ENCODE measurements at places on chromosomes 12 and 14.

GRCh38 chr14:89283327-89284060 is 133.5 kb downstream of the FOXN3 start:
- DNase-seq, result no peak

- no peak for DNase-seq
Observed at GRCh38 chr12:65325183-65325582, 46.7 kb downstream of the MSRB3 start.

DNA sequence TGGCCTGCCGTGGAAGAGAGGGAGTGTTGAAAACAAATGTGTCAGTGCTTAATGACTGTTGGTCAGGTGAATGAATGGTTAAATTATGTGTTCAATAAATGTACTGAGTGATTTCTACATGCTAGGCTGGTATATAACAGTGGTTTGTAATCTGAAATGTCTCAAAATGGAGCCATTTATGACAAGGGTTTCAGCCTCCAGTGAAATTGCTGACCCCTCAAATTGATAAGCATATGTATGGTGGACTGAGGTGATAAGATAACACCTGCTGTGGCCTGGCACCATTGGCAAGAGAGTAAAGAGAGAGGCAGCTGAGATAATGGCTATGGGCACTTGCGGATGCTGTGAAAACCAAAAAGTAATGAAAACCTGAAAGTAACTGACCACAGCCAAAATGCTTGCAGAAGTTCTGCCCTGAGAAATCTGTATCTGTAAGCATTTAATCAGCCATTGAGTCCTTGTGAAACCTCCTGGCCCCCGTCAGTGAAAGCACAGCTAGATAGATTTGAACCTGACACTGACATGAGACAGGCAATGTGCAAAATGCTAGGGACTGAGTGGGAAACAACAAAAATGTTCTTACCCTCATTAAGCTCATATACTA is 1.4 kb upstream of the BCAT1 start:
- DNase-seq, result no peak

DNA sequence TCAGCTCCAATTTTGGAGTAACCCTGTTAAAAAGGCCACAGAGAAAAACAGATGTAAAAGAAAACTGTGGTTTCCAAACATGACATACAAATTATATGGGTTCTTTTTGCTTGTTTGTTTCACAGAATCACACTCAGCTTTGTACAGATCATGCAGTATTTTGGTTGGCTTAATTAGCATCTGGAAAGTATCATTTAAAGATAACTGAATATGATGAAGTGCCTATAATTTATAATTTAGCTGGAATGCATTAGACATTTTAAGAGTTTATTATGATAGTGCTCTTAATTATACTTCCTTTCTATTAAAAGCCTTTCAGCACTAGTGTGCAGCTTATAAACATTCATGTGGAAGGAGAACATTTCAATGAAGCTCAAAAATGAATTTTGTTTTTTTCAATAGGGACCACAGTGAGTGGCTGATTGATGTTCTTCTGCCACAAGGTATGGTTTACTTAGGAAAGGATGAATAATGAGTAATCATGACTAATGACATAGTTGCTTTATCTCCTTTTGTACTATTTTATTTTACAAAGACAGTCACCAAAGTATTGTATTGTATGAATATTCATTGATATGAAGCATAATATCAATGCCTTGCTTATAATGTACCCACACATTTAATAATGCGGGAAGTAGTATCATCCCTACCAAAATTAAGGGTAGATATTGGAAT is 98.3 kb downstream of the UNC79 start:
- DNase-seq, result no peak

DNA sequence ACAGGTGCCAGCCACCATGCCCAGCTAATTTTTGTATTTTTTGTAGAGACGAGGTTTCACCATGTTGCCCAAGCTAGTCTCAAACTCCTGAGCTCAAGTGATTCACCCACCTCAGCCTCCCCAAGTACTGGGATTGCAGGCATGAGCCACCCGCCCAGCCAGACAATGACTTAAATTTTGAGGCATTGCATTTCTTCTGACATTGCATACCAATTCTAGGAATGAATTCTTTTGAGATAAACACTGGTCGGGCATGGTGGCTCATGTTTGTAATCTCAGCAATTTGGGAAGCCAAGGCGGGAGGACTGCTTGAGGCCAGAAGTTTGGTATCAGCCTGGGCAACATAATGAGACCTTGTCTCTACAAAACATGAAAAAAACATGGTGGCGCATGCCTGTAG is 2.5 kb upstream of the CELA1 start:
- peak; percentile 59 for DNase-seq

- DNase-seq, result peak; percentile 26
Observed at GRCh38 chr14:78697341-78697740, 527.2 kb downstream of the NRXN3 start.

GRCh38 chr12:125873016-125873415 is 807.8 kb downstream of the AACS start:
- no peak for DNase-seq

- DNase-seq, result peak; percentile 29
Observed at GRCh38 chr12:93706824-93707223, 29.6 kb downstream of the CRADD start.

- DNase-seq, result no peak
Observed at GRCh38 chr12:51265024-51265423, 5.2 kb downstream of the SMAGP start.

DNA sequence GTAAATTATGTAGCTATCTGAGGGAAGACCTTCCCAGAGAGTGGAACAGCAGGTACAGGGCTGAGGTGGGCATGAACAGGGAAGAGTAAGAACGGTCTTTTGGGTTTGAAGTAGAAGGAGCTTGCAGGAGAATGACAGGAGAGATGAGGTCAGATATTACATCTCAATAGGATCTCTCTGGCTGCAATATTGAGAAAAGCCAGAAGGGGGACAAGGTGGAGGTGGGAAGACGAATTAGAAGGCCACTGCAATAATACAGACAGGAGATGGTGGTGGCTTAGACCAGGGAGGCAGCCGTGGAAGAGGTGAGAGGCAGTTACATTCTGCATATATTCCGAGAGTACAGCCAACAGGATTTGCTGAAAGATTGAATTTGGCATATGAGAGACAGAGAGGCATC is 310.2 kb downstream of the APAF1 start:
- DNase-seq, result peak; percentile 2

- peak; percentile 89 for DNase-seq
Observed at GRCh38 chr12:108611884-108612415, 14.1 kb upstream of the TMEM119 start.

DNA sequence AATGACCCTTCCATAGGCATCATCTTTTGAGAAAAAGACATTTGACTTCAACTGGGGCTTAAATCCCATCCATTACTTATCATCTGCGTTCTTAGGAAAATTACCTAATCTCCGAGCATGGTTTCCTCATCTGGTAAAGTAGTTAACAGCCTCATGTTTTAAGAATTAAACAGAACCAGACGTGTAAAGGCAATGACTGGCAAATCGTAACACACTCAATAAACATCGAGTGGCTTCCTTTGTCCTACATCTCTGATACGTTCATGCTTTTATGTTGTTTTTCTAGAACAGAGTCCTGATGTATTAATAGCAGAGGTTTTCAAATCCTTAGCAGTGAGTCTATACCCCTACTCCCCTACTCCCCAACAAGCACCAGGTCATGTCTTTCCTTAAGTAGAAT is 189.7 kb upstream of the RGS6 start:
- no peak for DNase-seq

- no peak for DNase-seq
Observed at GRCh38 chr14:36313898-36314297, 6.5 kb downstream of the MBIP start.

DNA sequence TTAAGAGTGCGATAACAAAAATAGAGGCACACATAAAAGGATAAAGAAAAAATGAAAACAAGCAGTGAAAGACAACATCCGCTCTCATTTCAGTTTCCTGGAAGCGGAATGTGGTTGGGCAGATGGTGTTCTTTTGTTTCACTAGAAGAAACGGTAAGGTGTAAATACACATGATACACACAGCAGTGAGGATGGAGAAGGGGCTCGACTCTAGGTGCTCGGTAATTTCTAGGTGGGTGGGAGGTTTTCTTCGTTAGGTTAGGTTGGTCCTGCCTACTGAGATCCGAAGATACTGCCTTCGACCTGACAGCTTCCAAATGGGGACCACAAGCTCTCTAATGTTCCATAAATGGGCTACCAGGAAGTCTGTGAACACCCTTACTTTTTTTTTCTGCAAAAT is 1082.5 kb downstream of the BCL11B start:
- no peak for DNase-seq

DNA sequence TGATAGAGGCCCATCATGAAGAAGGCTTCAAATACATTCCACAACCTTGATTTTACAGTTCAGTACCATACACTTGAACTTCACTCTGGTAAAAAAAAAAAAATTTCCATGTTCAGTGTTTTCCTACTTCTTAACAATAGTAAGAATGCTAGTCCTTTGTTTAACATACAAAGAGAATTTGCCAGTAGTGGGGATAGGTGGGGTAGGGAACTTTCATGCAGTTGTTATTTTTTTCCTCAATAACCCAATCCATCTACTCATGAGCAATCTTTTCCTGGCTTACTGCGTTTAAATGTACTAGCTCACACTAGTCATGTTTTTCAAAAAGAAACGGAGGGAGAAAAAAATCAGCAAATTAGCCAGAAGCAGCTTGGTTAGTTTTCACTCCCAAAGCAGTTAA is 206.1 kb downstream of the PRKD1 start:
- DNase-seq, result no peak

DNA sequence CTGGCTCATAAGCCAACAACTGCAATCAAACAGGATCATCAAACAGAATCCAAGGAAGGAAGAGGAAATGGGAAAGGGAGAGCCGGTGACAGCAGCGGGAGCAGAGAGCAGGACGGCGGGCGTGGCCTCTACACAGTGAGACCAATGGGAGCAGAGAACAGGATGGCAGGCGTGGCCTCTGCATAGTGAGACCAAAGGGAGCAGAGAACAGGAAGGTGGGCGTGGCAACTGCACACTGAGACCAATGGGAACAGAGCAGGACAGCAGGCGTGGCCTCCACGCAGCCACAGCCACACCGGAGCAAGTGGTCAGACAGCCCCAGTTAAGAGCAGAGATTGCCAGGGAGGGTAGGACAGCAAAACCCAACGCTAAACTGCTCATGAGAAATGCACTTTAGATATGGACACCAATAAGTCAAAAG is 16.4 kb downstream of the LRCOL1 start:
- peak; percentile 84 for DNase-seq

DNA sequence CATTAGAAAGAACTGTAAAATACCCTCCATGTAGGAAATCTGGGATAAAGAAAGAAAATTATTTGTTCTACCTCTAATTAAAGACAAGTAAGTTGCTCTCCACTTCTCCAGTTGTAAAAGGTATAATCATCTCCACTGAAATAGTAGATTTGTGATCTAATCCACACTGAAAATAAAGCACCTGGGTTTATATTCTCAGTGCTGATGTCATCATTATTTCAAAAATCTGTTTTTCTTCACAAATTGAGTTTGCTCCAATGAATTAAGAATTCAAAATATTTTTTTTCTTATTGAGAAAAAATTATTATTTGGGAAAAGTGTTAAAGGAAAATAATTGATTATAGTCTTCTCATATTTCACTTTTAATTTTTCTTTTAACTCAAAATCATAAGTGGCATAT is 869.2 kb downstream of the SLC16A7 start:
- DNase-seq, result no peak

GRCh38 chr12:52245259-52245961 is 12.4 kb downstream of the KRT7 start:
- no peak for DNase-seq
